ENCODE measurements at places on chromosomes 11 and 22.

DNA sequence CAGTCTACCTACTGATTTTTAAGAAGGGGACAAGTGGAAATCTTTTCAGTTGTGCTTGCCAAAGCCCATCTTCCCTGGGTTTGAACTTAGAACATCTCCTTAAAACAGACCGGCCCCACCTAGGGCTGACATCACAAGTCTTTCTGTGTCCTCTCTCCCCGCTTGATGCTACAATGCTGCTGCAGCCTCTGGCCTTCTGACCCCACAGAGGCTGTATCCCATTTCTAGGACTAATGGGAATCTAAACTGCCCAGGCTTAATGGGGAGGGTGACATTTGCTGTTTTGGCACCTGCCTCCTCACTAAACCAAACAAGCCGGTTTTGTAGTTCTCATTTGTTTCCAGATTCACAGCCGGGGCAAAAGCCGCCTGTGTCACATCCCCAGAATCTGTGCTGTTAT lies 121.3 kb upstream of the CADM1 start:
- DNase-seq: no peak

DNA sequence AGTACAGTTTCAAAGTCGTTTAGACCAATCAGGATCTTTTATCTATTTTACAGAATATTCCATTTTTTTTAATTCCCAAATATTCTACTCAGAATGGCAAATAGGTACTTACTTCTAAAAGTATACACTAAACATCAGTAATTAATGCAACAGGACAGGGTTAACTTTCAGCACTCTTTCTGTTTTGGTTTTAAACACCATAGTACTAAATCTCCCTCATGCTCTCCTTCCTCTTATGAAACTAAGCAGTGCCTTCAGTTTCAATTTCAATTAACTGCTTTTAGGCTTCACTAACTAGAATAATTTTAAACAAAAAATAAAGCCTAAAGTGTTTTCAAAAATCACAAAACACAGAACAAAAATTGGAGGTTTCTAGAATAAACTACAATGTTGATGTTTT lies 57.9 kb downstream of the NOX4 start:
- DNase-seq: no peak

DNA sequence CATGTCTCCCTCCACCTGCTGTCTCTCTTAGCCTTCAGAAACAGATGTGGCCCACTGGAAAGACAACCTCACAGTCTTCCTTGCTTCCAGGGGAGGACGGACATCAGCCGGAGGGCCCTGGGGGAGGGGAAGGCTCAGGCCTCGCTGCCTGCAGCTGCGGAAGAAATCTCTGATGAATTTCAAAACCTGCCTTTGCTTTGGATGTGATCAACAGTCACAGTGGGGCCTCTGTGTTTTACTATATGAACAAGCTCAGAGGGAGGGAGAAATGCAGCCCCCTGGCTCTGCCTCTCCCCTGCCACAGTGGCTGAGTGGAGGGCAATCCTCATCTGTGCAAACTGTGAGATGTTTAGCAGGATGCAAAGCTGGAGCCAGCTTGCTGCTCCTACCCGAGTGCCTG lies 282.8 kb downstream of the NTM start:
- DNase-seq: no peak

- DNase-seq: peak; percentile 17
Observed at GRCh38 chr11:116687458-116688201, 85.2 kb downstream of the BUD13 start.

DNA sequence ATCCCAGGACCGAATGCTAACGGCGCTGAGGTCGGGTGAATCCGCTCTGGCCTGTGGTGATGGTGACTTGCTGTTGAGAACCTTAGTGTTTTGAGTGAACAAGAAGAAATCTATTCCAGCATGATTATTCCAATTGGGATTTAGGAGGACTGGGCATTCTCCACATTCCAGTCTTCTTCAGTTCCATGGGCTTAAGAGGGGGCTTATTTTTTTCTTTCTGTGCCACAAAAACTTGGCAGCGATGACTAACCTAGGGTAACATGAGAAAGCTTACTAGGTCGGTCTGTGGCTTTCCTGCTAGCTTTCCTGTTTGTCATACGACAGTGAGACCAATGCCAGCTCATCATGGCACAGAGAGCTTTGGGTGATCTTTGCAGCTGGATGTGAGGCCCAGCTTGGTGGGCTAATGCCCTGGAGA lies 62.9 kb upstream of the ATXN10 start:
- DNase-seq: peak; percentile 82

- DNase-seq: no peak
Observed at GRCh38 chr11:15730995-15731385, 616.3 kb downstream of the INSC start.

DNA sequence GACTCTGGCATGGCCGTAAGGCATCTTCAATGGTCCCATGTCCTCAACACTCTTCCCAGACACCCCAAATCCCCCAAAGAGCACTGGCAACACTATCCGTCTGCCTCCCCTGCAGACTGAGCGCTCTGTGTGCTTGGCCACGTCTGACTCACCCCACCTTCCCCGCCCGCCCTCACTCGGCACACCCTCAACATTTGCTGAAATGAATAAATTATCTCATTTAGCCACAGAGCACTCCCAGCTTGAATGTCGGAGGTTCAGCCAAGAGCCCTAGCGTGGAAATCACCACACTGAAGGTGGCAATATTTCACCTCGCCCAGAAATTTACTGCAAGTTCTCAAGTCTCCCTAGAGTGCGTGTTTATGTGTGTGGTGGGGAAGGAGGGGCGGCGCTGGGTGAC lies 46.6 kb upstream of the TCF20 start:
- peak; percentile 53 for DNase-seq

DNA sequence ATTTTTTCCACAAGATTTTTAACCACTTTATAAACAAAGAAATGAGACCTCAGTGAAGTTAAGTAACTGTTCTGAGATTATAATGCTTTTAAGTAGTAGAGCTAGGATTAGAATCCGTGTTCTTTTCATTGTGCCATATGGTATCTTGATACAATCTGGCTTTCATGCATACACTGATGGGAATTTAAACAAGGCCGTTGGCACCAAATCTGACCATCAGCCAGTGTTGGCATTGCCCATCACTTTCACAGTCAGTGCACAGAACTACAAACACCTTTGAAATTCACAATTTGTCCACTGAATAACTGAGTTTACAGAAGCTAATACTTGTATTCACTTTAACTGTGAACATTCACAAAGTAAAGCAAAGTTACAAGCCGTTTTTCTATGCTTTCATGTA lies 1228.0 kb downstream of the TBC1D22A start:
- DNase-seq: no peak

- DNase-seq: no peak
Observed at GRCh38 chr11:30282289-30282631, 40.6 kb upstream of the ARL14EP start.

- peak; percentile 90 for DNase-seq
Observed at GRCh38 chr11:15893080-15893492, 463.3 kb downstream of the SOX6 start.

DNA sequence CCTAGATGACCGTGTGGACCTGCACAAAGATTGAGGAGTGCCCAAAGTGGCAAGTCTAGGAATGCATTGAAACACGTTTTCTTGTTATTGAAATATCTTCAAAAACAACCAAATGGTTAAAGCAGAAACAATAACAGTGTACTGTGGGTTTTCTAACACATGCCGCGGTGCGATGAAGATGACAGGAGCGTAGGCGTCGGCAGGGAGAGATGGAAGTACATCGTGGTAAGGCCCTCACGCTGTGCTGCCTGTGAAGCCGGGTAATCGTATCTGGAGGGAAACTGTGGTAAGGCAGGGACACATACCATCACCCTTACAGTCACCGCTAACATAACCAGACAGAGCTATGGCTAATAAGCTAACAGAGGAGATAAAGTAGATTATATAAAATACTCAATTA lies 261.4 kb downstream of the TBC1D22A start:
- no peak for DNase-seq

DNA sequence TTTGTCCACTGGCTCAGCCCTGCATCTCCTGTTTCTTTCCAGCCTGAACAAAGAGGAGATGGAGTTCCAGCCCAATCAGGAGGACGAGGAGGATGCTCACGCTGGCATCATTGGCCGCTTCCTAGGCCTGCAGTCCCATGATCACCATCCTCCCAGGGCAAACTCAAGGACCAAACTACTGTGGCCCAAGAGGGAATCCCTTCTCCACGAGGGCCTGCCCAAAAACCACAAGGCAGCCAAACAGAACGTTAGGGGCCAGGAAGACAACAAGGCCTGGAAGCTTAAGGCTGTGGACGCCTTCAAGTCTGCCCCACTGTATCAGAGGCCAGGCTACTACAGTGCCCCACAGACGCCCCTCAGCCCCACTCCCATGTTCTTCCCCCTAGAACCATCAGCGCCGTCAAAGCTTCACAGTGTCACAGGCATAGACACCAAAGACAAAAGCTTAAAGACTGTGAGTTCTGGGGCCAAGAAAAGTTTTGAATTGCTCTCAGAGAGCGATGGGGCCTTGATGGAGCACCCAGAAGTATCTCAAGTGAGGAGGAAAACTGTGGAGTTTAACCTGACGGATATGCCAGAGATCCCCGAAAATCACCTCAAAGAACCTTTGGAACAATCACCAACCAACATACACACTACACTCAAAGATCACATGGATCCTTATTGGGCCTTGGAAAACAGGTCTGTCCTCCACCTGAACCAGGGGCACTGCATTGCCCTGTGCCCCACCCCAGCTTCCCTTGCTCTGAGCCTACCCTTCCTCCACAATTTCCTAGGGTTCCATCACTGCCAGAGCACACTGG lies 5.0 kb downstream of the FTH1 start:
- DNase-seq: no peak
